Cardiac muscle cell (in vitro differentiated cells and primary cell): ENCODE measurements at places on chromosomes 1 and 21. TPM values are rescaled to one million over a fixed set of nuclear protein-coding genes. Genes with fewer than 3 reads are reported as not detected.

Gene KRTAP19-3
- total RNA-seq, result not detected in 2 replicates

Gene KIAA0040
- 1.6 and 1.9 TPM in 2 replicates for total RNA-seq

DNA sequence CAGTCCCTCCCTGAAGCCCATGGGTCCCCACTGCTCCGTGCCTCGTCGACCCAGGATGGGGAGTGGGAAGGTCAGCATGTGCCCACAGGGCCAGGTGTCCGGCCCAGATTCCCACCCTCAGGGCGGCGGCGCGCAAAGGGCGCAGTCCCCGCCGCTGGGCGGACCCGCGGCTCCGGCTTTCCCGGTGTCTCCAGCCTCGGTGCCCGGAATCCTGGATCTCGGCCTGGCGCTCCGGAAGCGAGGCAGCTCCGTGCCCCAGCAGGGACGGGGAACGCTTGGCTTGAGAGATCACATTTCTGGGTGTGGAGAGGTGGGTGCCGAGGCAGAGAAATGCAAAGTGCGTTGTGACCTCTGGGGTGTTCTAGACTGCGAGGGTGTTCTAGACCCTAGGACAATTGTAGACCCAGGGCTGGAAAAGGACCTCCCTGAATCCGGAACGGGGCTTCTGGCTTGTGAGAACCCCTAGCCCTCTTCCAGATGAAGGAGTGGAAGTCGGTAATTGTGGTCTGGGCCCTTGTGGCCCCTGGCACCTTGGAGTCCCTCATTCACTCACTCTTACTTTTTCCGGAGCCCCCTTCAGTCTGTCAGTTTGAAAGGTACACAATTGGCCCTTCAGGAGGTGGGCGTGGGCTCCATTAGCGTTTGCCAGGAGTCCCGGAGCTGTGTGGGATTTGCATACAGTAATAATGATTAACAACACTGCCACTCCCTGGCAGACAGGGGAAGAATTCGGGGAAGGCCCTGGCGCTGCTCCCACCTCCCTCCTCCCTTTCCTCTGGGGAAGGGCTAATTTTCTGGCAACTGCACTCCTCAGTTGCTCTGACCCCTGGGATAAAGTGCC lies 1.6 kb upstream of the KCND3 start:
- peak; percentile 69 for DNase-seq

GRCh38 chr1:159821171-159821867 lies 5.4 kb upstream of the SLAMF8 start:
- no peak for DNase-seq

DNA sequence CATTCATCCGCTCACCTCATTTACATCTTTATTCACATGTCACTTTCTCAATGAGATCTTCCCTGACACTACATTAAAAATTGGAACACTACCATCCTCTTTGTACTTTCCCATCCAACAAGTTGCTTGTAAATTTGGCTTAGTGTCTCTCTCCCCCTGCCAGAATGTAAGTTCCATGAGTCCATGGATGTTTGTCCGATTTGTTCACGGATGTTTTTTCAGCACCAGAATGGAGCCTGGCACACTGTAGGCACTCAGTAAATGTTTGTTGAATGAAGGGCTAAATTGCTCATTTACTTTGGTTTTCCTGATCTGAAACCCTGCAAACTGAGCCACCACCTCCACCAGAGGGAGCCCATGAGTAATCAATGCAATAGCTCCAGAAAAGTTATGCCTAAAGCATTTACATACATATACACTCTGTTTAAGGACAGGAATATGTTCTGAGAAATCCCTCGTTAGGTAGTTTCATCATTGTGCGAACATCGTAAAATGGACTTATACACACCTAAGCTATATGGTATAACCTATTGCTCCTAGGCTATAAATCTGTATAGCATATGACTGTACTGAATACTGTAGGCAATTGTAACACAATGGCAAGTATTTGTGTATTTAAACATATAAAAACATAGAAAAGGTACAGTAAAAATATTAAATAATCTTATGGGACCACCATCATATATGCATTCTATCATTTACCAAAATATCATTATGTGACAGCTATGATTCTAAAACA lies 2.8 kb upstream of the EYA3 start:
- DNase-seq, result peak; percentile 76

DNA sequence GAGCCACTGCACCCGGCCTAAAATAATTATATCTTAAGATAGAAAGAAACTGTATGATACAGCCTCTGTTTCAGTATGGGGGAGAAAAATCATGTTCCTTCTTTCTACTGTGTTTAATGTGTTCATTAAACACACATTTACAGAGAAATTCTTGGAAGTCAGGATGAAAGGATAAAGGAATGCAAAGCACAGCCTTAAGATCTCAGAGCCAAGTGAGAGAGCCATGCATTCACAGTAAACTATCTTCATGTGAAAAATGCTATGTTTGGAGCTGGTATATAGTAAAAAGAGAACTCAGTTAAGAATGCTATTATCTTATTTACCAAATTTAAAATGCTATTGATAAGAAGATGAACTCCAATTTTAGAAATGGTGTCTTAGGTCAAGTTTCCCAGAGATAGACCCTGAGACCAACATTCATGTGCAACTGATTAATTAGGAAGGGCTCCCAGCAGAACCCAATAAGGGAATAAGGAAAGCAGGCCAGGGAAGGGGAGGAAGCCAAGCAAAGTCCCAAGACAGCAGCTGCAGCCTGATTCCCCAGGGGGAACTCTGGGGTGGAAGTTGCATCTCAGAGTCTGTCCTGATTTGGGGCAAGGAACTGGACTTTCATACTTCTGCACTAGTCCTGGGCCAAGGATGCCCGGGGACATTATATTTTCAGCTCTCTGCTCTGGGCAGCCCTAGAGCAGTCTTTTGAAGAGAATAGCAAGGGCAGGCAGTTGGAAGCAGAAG lies 130.0 kb upstream of the ZNF648 start:
- no peak for DNase-seq
